Activated naive CD4-positive, alpha-beta T cell treated with anti-CD3 and anti-CD28 coated beads, Interleukin-2, amount 10 ng/mL, durations not matched to agents 5 hours and 36 hours (primary cell): ENCODE measurements at places on chromosomes 4 and X. TPM values are rescaled to one million over a fixed set of nuclear protein-coding genes. Genes with fewer than 3 reads are reported as not detected.

SLC16A2 gene
- not detected for total RNA-seq

HSPA4L gene
- total RNA-seq: 0.31 TPM

SSX2 gene
- not detected for total RNA-seq

ZNF630 gene
- total RNA-seq: 1.3 TPM

MAGEA12 gene
- not detected for total RNA-seq

IL2 gene
- 0.60 TPM for total RNA-seq

SPANXB1 gene
- not detected for total RNA-seq

DCAF8L2 gene
- not detected for total RNA-seq

PSAPL1 gene
- total RNA-seq: not detected

PABPC1L2A gene
- not detected for total RNA-seq

FDCSP gene
- not detected for total RNA-seq

SLC9A7 gene
- 4.3 TPM for total RNA-seq

LANCL3 gene
- total RNA-seq: 0.10 TPM

SPANXC gene
- total RNA-seq: not detected

MGAT4D gene
- total RNA-seq: not detected

GUCY1B1 gene
- total RNA-seq: 0.10 TPM

DNASE1L1 gene
- 23.2 TPM for total RNA-seq

NALF2 gene
- 1.9 TPM for total RNA-seq

UNC5C gene
- not detected for total RNA-seq

ANXA10 gene
- total RNA-seq: not detected

RPA4 gene
- total RNA-seq: 0.96 TPM

GPR143 gene
- total RNA-seq: not detected

UBQLN2 gene
- total RNA-seq: 81.9 TPM

PABPC5 gene
- total RNA-seq: not detected

LRAT gene
- total RNA-seq: not detected

PCGF3 gene
- total RNA-seq: 54.1 TPM

TEX13D gene
- not detected for total RNA-seq

PRDM5 gene
- total RNA-seq: 0.13 TPM

MSN gene
- total RNA-seq: 600 TPM

GPRASP2 gene
- 0.43 TPM for total RNA-seq

DBET gene
- not detected for total RNA-seq

MAGEC3 gene
- not detected for total RNA-seq

SLC25A6 gene
- 407 TPM for total RNA-seq
